ENCODE measurements at places on chromosomes 5 and 9.

DNA sequence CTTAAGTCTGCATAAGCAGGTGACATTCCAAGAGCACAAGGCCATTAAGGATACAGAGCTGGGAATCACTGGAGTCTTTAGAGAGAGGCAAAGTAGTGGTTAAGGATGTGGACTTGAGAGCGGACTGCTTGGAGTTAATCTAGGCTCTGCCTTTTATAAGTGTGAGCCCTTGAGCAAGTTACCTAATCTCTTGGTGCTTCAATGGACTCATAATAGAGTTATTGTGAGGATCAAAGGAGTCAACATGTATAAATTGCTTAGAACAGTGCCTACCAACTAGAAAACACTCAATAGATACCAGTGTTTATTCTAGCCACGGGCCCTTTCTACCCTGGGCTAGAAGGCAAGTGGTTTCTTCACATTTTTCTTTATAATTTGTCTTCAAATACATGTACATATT is 819.4 kb downstream of the NR2F1-AS1 start:
- no peak for DNase-seq

DNA sequence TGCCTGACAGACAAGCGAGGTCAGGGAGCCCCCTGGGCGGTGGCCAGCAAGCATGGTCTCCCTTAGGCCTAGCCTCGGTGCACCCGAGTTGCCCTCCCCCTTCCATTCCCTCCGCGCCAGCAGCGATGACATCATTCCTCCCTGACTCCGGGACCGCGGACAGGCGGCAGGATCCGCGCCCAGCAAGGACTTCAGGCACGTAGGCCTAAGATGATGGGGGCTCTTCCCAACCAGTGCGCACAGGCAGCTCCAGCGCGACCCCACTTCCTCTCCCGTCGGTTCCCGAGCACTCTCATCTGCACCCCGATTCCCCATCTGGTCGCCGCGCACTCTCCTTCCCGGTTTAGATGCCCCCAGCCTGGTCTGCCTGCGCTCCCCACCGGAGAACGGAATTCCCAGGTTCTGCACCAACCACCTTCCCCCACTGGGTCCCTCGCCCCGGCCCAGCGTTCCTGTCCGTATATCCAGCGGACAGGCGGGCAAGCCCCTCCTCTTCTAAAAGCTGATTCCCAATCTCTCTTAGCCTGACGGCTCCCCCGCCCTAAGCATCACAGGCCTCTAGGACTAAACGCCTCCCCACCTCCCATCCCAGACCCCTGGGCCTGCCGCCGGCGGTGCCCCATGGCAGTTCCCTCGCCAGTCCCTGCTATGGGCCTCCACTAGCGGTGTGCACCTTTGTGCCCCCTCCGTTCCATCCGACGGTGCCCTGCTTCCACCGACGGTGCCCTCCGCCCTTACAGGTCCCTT is 931 bp downstream of the FAM219A start:
- DNase-seq, result no peak

- DNase-seq, result no peak
Measured at GRCh38 chr5:25539536-25539935, 894.8 kb upstream of the CDH10 start.

- no peak for DNase-seq
Measured at GRCh38 chr5:6517510-6517909, 68.9 kb downstream of the UBE2QL1 start.

DNA sequence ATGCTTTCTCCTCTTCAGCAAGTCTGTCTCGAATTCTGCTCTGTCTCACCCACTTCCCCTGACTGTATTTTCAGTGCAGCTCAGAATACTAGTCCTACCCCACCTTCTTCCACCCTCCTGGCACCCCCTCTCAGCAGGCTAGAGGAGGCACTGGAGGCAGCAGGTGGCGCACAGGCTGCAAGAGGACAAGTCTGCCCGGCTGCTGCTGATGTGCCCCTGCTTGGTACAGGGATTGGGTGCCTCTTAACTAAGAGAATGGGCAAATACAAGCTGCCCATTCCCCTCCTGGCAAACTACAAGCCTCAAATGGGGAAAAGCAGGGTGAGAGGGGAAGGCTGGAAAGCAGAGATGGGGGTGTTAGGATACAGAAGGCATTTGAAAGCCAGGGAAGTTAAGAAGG is 5.1 kb downstream of the TLN1 start:
- peak; percentile 35 for DNase-seq

- DNase-seq, result no peak
Measured at GRCh38 chr9:97555164-97555563, 53.7 kb downstream of the TMOD1 start.

DNA sequence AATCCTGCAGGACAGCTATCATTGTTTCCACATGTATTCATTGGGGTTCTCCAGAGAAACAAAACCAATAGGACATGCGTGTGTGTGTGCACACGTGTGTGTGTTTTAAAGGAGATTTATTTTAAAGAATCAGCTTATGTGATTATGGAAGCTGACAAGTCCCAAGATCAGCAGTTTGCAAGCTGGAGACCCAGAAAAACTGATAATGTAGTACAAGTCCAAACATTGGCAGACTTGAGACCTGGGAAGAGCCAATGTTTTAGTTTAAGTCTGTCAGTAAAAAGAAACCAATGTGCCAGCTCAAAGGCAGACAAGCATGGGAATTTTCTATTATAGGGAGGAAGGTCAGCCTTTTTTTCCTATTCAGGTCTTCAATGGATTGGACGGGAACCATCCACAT is 35.3 kb downstream of the ADRB2 start:
- DNase-seq, result no peak

DNA sequence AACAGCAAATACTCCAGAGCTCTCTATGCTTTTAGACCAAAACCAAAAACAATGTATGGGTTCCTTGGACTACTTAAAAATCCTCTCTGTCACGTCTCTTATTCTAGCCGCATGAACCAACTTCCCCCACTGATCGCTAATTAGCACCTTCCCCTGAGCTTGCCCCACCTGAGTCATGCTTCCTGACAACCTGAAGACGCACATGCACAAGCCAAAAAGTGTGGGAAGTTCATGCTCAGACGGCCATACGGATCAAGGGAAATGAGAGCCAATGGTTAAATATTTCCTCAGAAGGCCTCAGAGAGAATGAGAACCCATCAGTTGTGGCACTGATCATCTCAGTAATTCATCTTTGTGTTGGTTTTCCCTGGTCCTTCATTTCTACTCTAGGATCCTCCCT is 199.7 kb downstream of the BNC2 start:
- no peak for DNase-seq

GRCh38 chr5:105475401-105475800 is 1912.8 kb upstream of the NUDT12 start:
- no peak for DNase-seq

DNA sequence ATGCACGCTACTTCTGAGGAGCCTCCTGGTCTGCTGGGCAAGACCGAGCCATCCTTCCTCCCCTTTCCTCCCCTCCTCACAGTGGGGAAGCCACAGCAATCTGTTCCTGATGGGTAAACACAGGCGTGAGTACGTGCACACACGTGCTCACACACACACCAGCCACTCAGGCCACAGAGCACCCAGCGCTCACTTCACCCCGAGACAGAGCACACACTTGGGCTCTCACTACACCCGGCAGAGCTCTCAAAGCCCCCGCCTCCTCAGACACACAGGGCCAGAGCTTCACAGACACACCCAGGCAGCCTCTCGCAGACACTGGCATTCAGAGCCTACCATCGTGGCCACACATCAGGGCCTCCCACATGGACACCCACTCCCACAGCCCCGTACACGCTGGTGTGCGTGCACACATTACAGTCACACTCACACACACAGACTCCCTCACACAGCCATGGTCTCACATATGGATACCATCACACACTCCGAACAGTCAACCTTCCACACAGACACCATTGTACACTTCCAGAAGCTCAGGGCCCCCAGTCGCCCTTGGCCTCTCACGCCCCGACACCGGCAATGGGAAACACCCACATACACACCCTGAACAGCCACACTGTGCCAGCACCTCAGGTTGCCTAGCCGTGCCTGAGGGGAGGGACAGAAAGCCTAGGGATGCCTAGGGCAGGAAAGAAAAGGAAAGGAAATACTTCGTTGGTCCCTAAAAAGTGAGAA is 13.5 kb downstream of the CNTFR start:
- no peak for DNase-seq

- DNase-seq, result no peak
Measured at GRCh38 chr5:76351176-76351575, 51.9 kb upstream of the IQGAP2 start.

- peak; percentile 75 for DNase-seq
Measured at GRCh38 chr5:177317959-177318377, 6.3 kb upstream of the MXD3 start.

DNA sequence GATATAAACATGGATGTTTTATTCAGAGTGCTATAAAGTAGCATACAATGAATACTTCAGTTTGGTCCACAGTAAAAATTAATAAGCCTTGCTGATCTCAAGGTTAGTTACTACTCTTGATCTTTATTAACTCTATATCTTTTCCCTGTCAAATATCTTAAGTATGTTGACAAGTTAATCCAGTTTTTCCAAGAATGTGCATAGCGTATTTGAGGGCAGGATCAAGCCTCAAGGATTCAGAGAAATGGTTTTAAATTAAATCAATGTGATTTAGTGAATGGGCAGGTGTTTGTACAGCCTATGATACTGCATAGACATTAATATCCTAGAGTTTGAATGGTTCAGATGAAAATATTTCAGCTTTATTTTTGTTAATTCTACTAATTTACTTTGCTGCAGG is 20.7 kb downstream of the MATR3 start:
- no peak for DNase-seq

DNA sequence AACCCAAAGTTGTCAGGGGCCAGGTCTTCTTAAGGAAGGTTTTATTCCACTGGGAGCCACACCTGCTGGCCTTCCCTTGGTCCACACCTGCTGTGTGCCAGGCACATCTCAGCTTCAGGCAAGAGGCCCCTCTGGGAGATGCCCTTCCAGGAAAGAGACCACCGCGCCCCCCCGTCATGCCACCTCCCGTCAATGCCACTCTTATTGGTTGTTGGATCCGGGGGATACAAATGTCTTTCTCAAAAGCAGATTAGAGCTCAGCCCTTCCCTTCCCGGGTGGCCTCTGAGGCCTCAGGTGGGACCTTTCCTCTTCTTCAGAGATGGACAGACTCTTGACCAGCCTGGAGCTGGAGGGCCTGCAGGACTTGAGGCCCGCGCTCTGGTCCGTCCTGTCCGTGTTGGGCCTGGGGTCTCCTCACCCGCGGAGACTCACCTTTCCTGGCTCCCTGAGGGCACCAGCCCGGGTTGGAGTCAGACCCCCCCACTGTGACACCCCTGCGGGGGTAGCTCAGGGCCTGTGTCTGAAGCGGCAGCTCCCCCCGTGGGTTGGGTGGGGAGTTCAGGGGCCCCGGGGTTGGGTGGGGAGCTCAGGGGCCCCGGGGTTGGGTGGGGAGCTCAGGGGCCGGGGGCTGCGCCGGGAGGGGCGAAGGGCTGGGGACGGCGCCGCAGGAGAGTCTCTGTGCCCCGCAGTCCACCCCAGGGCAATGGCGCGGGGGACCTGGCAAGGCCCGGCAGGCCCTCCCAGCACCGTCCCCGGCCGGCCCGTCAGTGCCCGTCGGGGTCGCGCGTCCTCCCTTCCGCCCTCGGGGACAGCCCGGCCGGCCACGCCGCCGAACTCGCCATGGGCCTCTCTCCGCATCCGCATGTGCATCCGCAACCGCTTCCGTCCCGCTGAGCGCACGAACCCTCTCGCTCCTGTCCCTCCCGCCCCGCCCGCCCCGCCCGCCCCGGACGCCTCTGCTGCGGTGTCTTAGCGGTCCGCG is 3.7 kb upstream of the SLC9A3 start:
- DNase-seq, result no peak

DNA sequence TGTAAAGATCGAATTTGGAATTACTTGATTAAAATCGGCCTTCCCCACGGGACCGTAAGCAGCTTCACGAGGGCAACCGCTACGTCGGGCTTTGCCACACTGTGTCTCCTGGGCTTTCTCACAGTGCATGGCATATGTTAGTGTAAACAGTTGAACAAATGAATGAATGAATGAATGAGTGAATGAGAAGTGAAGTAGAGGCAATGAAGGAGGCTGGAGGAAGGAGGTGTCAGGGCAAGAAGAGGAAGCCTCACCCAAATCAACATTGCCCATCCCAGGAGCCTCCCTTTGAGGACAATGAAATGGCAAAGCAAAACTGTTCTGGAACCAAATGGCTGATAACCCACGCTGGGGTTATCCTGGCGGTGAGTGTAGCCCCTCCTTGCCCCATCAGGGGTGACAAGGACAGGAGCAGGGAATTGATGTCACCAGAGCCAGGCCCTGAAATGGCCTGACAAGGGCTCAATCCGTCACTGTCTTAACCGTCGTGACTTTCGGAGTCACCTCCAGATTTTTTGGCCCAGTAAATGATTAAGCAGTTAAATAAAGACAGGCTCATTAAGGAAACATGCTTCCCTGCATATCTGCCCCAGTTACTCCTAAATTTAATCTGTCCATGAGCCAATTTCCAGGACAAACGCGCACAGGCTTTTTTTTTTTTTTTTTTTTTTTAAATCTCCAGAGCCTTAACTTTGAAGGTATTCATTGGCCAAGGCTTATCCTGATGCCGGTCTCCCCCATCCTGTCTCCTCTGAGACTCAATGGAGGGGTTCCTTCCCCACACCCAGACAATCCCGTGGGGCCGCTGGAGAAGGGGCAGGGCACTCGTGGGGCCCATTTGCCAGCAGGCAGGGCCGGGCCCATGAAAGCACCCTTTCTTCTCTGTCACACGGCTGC is 88.4 kb upstream of the BOD1 start:
- DNase-seq, result no peak

DNA sequence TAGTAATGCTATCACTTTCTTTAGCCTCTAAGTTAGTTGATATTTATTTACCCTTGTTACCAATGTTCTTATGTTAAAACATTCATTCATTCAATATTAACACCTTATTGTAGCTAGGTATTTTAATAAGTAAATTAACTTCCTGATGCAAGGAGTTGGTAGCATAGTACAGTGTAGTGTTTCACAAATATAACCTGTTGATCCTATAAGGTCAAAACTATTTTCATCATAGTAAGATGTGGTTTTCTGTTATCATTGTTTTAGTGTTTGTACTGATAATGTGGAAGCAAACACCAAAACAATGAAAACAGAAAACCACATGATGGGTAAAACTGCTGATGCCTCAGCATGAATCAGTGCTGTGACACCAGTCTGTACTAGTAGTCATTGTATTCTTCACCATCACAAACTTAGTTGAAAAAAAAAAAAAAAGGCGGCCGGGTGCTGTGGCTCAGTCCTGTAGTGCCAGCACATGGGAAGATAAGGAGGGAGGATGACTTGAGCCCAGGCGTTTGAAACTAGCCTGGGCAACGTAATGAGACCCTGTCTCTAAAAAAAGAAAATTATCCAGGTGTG is 36.5 kb downstream of the ZCCHC7 start:
- DNase-seq, result no peak

- no peak for DNase-seq
Measured at GRCh38 chr9:91274949-91275492, 86.7 kb downstream of the AUH start.

All from HepG2 (cell line).